Naive thymus-derived CD8-positive, alpha-beta T cell (primary cell): ENCODE measurements at places on chromosomes 11 and 22. TPM values are rescaled to one million over a fixed set of nuclear protein-coding genes. Genes with fewer than 3 reads are reported as not detected.

The NDUFC2 gene
- 158 TPM for polyA plus RNA-seq

DNA sequence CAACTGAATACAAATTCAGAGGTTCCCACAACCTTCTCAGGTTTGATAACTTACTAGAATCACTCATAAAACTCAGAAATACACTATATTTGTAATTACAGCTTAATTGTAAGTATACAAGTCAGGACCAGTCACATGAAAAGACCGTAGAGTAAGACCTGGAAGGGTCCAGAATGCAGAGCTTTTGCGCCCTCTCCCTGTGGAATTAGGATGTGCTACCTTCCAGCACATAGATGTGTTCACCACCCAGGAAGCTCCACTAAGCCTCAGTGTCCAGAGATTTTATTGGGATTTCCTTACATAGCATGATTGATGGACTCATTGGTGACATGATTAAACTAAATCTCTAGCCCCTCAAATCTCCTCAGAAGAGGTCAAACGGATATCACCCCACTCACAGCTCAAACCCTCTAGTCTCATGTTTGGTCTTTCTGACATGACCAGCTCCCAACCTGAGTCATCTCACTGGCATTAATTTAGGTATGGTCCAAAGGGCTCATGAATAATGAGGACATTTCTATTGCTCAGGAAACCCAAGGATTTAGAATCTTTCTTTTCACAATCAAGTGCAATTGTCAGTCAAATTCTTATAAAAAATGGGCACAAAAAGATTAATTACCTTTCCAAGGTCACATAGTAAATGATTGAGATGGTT is 77.2 kb upstream of the UBASH3B start:
- DNase-seq: no peak

- no peak for DNase-seq
Measured at GRCh38 chr11:127017482-127017881, 16.9 kb upstream of the KIRREL3 start.

- peak; percentile 34 for DNase-seq
Measured at GRCh38 chr22:36510966-36511881, 4.4 kb upstream of the FOXRED2 start.

DNA sequence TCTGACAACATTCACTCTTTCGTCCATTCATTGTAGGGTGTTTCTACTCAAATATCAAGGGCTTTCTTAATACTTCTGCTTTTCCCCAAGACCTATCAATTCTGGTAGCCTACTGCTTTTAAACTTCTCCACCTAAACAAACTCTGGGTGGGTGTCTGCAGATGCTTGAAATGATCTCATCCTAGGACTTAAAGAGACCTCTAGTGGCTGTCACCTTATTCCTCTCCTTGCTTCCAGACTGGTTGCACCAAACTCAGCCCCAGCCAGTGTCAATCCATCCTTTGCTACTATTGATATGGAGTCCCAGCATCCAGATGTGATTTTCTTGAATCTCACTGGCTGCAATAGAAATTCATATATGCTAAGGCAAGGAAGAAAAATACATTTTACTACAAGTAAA is 274.7 kb downstream of the NXPE2 start:
- no peak for DNase-seq

DNA sequence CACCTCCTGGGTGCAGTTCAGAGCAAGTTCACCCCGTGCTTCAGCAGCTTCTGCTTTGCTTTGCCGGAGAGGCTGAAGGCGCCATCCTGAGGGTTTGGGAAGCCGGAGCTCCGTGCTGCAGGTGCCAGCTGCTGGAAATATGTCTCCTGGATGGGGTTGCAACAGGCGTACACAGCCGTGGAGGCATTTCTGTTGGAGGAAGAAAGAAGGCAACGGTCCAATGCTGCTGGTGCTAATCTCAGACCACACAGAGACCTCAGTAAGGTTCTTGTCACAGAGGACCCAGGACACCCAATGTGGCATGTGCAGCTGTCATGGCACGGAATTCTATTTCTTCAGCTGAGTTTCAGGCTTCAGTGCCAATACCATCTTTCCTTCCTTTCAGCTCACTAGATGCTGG is 24.2 kb downstream of the ASPHD2 start:
- no peak for DNase-seq

DNA sequence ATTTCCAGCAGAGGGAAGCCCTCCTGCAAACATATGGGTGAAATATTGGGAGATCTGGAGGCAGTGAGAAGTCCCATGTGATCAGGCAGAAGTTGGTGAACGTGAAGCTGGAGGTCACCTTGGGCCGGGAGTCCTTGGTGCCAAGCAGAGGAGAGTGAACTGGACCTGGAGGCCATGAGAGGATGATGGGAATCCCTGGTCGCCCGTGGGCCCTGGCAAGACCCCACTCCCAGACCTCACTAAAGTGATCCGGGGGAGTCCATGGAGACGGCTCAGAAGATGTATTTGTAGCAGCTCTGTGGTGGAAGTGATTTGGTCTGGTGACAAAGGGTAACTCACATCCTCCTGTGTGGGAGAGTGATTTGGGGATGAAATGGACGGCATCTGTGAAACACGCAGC is 71.0 kb downstream of the ARHGAP8 start:
- DNase-seq: no peak

DNA sequence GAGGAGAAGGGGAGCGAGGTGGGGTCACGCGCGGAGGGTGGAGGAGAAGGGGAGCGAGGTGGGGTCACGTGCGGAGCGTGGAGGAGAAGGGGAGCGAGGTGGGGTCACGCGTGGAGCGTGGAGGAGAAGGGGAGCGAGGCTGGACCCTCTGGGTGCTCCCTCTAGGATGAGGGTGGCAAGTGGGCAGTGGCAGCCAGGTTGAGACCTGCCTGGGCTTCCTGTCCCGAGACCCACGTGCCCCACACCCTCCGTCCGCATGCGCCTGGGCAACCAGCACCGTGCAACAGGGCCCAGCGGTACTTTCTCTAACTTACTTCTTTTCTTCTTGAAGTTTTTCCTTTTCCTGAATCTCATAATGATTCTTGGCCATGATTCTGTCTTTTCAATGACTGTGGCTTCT is 11.1 kb downstream of the MRPL21 start:
- DNase-seq: no peak

GRCh38 chr11:76788661-76789442 is 5.7 kb downstream of the TSKU start:
- DNase-seq: no peak

DNA sequence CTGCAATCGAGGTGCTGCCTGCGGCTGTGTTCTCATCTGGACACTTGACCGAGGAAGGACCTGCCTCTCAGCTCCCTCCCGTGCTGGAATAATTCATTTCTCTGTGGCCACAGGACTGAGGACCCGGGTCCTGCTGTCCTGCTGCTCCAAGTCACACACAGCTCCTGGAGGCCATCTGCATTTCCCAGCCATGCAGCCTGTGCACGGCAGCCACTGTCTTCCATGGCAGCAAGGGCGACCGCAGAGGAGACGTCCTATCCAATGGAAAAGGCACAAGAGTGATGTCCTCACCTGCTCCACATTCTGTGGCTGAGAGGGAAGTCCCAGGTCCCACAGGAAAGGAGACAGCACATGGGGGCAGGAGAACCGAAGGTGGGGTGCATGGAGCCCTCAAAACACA is 495.8 kb downstream of the BRD1 start:
- DNase-seq: no peak

- DNase-seq: no peak
Measured at GRCh38 chr11:133840479-133840941, 4.8 kb downstream of the SPATA19 start.

DNA sequence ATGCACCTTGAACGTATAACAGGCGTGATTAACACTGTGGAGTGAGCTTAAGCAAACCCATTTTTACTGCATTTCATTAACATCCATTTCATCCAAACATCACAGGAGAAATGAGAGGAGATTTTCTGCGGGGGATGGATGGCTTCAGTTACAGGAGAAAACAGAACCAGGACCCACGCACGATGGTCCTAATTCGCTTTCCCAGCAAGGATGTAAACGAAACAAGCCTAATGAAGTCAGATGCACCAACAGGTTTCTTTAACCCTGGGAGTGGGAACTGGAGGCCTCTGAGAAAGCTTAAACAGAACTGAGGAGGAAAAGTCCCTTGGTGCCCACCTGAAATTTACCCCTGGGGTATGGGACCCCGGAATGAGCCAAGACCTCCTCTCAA is 2.7 kb downstream of the CADM1 start:
- no peak for DNase-seq

DNA sequence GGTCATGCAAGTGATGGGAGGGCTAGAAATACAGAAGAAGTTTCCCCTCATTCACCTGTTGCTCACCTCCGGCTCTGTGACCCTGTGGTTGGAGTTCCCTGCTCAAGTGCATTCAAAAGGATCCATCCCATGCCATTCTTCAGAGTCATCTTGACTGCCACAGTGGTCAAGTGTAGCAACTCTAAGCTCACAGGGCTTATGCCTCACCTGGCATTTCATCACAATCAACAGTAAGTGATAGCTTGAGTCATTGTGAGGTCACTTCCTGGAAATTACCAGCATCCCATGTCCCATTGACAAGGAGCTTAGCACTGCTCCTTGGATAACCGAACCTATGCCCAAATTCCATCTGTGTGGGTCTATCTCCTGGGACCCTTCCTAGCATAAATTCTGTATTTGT is 55.6 kb downstream of the OR4C45 start:
- DNase-seq: no peak

The NCF4 gene
- polyA plus RNA-seq: not detected

- DNase-seq: no peak
Measured at GRCh38 chr11:48091426-48092102, 111.2 kb downstream of the PTPRJ start.

GRCh38 chr11:1651411-1651980 is 21.9 kb downstream of the KRTAP5-5 start:
- DNase-seq: no peak

The DERL3 gene
- polyA plus RNA-seq: not detected

DNA sequence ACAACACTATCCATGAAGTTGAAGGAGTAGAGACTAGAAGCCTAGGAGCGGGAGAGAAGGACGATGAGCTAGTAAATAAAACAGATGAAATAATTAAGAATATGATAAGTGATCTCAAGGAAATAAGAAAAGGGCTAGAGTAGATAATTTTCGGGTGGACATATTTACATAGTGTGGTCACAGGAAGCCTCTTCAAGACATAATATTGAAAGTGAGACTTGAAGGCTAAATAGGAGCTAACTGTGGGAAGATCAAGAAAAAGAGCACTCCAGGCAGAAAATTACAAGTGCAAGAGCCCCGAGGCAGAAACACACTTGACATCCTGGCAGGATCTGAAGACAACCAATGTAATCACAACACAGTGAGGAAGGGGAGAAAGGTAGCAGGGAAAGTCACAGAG is 11.9 kb upstream of the PPFIBP2 start:
- no peak for DNase-seq

GRCh38 chr11:20085918-20086317 is 74.4 kb downstream of the DBX1 start:
- no peak for DNase-seq

DNA sequence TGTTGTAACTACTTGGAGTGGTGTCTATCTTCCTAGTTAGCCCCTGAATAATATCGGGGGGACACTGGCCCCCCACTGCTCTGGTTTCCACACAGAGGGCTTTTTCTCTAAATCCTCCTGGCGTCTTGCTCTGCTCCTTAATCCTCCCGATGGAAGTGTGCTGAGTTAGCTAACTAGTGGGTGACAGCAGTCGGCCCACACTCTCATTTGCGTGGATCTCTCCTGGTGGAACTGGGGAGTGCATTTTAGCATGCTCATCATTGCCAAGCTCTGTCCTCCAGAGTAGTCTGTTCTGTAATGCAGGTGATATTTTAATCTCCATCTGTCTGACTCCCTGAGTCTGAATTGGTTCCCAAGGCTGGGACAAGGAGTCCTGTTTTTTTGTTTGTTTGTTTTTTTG is 46.1 kb upstream of the RASSF10 start:
- no peak for DNase-seq

- DNase-seq: no peak
Measured at GRCh38 chr11:100354736-100355135, 332.4 kb upstream of the ARHGAP42 start.

GRCh38 chr11:87767615-87768014 is 407.6 kb downstream of the RAB38 start:
- no peak for DNase-seq

DNA sequence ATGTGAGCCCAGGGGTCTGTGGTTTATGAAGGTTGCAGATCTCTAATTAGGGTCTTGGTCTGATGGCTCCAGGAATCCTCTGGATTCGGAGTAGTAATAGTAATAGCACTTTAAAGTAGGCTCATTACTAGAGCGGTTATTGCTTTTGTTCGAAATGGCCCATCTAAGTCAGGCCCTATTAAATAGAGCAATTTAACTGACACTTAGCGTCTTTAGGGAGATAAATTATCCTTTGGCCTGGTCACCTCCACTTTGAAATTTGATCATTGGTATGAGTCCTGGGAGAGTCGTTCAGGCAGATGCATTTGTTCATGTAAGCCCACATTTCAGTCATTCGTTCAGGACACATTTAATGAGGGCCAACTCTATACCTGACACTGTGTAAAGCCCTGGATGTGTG is 54.8 kb downstream of the LDLRAD3 start:
- no peak for DNase-seq

DNA sequence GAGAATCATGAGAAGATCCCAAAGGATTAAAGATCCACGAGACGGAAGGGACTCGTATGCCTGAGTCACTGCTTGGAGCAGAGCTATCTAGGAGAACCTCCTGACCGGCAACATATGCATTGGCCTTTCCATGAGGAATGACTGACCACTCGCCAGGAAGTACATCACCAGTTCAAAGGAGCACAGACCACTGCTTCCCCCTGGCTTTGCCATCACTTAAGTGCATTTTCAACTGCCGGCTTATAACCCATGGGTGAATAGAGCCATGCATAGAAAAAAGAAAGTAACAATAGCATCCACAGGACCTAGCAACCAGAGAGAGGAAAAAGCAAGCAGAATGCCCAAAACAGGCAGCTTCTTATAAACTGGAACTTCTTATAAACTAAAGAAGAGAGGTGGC is 98.3 kb upstream of the ZC3H12C start:
- no peak for DNase-seq

DNA sequence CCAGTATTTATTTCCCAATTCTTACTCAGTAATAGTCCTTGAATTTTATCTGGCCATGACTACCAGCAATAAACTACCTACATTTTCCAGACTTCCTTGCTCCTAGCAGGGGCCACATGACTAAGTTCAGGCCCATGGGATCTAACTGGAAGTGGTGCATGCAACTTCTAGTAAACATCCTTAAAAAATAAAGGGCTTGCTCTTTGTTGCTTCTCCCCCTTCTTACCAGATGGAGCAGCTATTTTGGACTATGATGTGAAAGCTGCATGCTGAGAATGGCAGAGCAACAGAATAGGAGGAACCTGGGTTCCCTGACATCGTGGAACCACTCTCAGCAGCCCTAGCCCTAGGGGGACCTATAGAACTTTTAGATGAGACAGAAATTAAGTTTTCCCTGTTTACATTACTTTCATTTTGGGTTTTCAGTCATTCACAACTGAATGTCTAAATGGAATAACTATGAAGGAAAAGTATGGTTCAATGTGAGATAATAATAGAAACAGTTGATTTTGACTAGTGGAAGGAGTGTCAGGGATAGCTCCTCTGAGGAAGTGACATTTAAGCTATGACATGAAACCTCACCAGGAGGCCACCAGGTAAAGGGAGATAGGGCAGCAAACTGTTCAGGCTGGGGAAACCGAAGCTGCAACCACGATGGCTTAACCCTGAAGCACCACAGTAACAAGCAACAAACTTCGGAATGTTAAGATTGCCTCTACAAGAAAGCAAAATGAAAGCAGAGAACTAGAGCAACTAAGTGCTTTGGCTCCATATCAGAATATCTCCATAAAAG is 48.9 kb downstream of the PHF21A start:
- no peak for DNase-seq
